Activated CD4-positive, alpha-beta T cell treated with anti-CD3 and anti-CD28 coated beads, Interleukin-2, amount 10 ng/mL, durations not matched to agents 24 days and 14 days (primary cell): ENCODE measurements at places on chromosomes 7 and 10. TPM values are rescaled to one million over a fixed set of nuclear protein-coding genes. Genes with fewer than 3 reads are reported as not detected.

SLC13A1 gene
- total RNA-seq: not detected in 2 replicates

NOS3 gene
- total RNA-seq: 14.3 and 15.7 TPM in 2 replicates

ERVW-1 gene
- total RNA-seq: not detected in 2 replicates

FAM25G gene
- not detected in 2 replicates for total RNA-seq

ATOH7 gene
- not detected in 2 replicates for total RNA-seq

MSMB gene
- total RNA-seq: not detected in 2 replicates

PRLHR gene
- not detected in 2 replicates for total RNA-seq

ADCYAP1R1 gene
- total RNA-seq: not detected in 2 replicates

PAPSS2 gene
- 0.07 TPM in 1 of 2 replicates, not detected in the other for total RNA-seq

TRAPPC14 gene
- 31.7 and 39.2 TPM in 2 replicates for total RNA-seq

CYP3A4 gene
- total RNA-seq: not detected in 2 replicates

AZGP1 gene
- not detected in 2 replicates for total RNA-seq

GARIN1A gene
- total RNA-seq: 0.37 and 0.59 TPM in 2 replicates

TNS3 gene
- 4.7 and 5.7 TPM in 2 replicates for total RNA-seq

HOXA2 gene
- total RNA-seq: not detected in 2 replicates

DYNC1I1 gene
- not detected in 2 replicates for total RNA-seq

IFIT1B gene
- total RNA-seq: not detected in 2 replicates

ZNF775 gene
- 4.2 and 5.5 TPM in 2 replicates for total RNA-seq
